Activated naive CD4-positive, alpha-beta T cell treated with Interleukin-2 at 50 U/mL for 16 hours (primary cell): ENCODE measurements at places on chromosomes 12 and 14.

- DNase-seq = no peak
Observed at GRCh38 chr12:27361372-27361771, 28.7 kb downstream of the BMAL2 start.

GRCh38 chr12:70408004-70408790 is 42.1 kb downstream of the KCNMB4 start:
- DNase-seq = no peak

- peak; percentile 70 for DNase-seq
Observed at GRCh38 chr12:51827925-51828818, 20.3 kb downstream of the FIGNL2 start.

DNA sequence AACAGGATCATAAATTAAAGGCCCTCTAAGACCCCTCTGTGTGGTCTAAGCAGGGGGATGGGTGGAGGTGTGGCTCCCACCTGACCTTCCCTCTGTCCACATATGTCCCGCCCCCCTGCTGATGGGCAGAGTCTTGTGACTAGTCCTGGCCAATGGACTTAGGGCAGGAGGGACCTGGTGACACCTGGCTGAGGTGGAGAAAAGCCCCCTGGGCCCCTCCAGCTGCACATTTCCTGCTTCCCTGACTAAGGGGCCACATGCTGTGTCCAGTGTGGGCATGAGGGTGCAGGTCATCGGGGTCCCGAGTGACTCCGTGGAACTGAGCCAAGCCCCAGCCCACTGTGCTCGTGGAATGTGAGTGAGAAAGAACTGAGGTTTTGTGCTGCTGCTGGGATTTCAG is 254.7 kb downstream of the ADGRD1 start:
- no peak for DNase-seq

GRCh38 chr12:77850698-77851097 is 20.0 kb downstream of the NAV3 start:
- no peak for DNase-seq

- DNase-seq = peak; percentile 10
Observed at GRCh38 chr12:402029-402389, 565 bp downstream of the CCDC77 start.

DNA sequence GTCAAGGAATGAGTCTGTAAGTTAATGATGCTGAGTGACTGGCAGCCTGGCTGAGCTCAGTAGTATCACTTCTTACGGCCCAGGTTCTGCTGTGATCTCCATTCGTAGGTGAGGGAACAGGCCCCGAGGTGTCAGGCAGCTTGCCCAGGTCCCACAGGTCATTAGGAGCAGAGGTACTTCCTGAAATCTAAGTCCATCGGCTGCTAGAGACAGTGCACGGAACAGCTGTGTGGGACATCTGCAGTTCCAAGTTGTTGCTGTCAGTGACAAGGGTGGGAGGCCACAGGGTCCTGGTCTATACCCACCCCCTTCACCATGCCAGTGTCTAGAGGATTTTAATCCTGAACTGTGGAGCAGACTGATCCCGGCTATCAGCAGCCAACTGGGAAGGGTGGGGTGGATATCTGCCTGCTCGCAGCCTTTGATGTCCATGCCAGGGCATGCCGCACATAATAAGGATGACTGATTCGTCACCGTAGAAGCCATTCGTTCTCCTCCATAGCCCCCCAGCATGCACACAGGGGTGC is 82.3 kb upstream of the RIN3 start:
- no peak for DNase-seq

DNA sequence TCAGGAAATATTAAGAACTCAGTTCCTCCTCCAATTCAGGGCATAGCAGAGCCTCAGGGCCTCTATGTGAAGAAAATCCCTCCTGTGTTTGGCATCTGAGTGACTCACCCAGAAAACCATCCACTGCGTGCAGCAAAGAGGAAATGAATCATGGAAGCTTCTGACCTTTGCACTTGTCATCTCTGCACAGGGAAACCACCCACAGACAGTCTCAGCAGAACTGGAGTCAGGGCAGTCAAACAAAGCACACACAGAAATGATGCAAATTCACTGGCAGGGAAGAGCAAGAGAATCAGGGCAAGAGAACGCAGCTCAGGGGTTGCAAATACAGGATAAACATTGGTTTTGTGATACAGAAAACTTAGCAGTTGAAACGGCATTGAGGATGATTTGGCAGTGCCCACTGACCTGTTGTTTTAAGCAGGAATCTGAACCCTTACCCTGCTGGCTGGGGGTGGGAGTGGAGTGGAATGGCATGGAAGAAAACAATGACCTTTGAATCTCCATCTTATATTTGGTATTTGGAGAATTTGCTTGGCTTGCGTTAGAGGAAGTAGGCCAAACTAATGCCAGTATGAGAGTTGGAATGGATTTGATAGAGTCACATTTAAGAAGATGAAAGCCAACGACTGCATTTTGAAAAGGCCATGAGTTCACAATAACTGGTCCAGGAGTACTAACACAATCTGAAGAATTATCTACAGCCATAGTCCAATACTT is 53.5 kb downstream of the PHLDA1 start:
- peak; percentile 80 for DNase-seq

DNA sequence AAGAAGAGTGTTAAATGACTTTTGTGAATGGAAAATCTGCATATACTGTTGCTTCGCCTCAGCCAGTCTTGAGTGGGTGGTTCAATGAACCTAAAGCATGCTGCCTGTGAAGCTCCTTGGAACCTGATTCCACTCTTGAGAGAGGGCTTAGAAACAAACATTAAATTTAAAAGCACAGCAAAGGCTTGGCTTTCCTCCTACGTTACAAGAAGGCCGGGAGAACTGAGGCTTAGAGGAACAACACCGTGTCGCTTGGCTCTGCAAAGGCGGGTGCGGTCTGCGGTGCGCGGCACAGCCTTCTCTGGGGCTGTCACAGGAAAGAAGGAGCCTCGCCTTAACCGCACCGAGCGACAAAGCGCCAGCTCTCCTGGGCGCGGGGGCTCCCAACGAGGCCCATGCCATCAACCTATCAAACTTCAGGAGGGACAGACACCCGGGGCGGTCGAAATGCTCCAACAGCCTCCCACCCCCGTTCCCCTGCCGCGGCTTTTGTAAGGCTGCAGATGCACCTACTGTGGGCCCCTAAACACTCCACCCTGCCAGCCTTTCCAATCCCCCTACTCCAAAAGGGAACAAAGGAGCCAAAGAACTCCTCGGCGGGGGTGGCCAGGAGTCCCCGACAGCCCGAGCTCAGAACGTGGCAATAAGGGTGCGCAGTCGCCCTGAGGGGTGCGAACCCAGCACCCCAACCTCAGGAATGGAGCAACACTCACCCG is 729 bp downstream of the OSBPL8 start:
- DNase-seq = peak; percentile 82

DNA sequence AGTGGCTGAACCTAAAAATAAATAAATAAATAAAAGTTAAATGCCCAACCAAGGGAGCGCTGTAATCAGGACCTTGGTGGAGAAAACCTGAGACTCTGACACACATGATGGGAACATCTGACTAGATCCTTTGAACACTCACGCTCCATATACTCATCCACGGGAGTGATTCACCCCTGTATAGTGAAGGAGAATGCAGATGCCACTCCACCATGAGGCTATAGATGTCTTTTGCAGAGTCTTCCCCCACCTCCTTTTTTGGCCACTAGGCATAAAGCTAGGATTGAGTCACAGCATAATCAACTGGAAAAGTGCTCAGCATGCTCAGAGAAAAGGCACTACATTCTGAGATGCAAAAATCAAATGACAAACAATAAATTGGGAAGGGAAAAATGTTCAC is 19.0 kb downstream of the ADAM20 start:
- DNase-seq = no peak

DNA sequence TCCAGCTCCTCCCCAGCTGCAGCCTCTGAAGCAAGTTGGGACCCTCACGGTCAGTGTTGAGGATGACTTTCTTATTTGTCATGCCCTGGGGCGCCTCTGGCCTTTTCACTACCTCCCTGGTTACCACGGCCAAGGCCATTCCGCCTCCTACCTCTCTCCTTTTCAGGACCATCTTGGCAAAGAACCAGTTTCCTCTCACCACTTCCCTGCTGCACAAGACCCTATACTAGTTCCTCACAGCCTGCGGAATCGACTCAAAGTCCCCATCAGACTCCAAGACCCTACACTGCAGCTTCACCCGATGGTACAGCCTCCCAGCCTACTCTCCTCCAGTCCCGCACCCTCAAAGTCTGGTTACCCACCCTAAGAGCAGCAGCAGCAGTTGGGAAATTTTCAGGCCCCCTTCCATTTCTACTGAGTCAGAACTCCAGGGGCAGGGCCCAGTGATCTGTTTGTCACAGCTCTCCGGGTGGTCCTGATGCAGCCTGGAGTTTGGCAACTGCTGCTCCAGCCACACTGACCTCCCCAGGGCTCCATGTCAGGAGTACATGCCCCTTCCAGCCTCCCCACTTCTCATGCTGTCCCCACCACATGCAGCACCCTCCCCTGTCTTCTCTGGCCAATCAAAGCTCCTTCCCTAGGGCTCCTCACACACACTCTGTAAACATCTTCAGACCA is 5.4 kb downstream of the VWF start:
- no peak for DNase-seq

- no peak for DNase-seq
Observed at GRCh38 chr12:108043750-108044533, 85.1 kb upstream of the WSCD2 start.

- DNase-seq = no peak
Observed at GRCh38 chr12:48349471-48349870, 1.2 kb downstream of the ZNF641 start.

GRCh38 chr12:20463913-20464524 is 95.7 kb downstream of the PDE3A start:
- no peak for DNase-seq

GRCh38 chr14:101173698-101174521 is 270.4 kb upstream of the RTL1 start:
- DNase-seq = no peak

DNA sequence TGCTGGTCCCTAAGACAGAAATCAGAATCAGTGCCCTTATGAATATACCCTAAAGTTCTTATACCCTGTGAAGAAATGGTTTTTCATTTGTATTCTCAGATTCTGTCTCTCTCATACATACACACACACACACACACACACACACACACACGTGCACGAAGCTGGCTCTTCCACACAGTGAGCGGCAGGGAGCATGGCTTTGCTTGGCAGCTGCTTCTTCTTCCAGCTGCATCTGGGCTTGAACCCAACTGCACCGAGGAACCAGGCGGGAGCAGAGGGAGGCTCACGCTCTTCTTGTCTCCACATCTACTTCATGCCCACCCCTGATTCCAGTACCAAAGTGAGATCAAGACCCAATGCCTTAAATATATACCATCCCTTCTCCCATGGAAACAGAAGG is 19.4 kb downstream of the GRIN2B start:
- no peak for DNase-seq

DNA sequence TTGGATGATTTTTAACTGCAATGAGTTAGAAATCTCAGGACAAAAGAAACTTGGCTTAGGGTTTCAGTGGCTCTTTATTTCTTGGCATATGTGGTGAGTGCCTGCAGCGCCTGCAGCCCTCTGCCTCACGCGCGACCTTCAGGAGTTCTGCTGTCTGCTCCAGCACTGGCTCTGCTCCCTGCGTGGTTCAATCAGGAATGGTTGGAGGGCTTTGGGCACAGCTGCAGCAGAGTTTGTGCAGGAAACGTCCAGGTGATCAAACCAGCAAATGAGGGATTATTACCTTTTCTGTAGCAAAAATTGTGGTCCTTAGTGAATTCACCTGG is 19.8 kb downstream of the PPM1H start:
- DNase-seq = no peak

DNA sequence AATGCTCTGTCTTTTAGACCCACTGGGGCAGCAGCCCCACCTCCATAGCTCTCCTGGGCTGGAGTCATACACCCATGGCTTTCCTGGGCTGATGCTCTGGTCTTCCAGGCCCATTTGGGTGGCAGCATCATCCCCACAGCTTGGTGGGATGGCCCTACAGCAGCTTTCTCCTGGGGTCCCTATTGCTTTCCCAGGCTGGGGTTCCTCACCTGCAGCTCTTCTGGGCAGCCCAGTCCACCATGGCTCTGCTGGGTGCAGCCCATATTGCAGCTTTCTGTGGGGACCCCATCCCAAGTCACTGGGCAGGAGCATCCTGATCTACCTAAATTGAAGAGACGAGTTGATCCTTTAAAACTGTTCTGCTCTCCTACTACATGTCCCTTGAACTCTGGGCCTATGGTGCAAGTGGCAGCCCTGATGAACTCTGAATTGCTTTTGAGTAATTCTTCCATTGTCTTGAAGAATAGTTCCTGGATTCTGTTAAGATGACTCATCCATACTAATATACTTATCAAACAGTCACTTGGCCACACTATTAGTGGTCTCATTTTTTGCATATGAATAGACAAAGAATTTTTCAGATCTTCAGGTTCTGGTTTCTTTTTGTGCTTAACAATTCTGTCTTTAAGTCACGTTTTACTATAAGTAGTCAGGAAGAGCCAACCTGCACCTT is 390.1 kb downstream of the DPF3 start:
- DNase-seq = no peak

DNA sequence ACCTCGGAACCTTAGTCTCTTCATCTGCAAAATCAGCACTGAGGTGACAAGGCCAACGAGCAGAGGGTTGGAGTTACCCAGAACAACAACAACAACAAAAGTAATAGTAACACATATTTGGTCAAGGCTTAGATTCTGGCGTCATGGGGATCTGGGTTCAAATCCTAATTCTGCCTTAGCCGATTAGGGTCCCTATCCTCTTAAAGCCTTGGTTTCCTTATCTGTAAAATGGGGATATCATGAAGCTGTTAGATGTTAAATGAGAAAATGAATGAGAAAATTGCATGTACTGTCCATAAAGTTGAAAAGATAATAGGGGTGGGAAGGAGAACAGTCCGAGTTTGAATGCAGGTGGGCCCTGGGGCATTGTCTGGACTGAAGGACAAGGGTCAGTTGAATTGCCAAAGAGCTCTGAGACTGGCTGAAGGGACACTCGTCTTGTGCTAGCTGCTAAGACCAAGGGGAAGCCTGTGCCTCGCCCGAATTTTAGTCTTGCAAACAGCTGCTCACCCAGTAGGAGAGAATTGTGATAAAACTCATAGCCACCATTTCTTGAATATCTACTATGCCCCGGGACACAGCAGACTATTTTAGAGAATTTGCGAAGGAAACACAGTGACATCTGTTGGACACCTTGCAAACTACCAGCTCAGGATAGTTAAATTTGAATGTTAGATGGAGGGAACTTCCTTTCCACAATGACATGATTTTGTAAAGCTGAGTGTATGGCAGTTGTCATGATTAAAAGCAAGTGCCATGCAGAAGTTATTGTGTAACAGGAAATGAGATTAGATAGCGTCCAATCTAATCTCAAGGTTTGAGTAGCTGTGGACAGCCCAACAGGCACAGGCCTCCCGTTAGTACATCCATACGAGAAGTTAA is 6.8 kb upstream of the HNF1A start:
- peak; percentile 16 for DNase-seq

GRCh38 chr12:107178776-107179175 is 85.4 kb upstream of the CRY1 start:
- no peak for DNase-seq

GRCh38 chr14:33375786-33376185 is 437.1 kb downstream of the NPAS3 start:
- no peak for DNase-seq

- no peak for DNase-seq
Observed at GRCh38 chr12:29416748-29417147, 35.8 kb upstream of the ERGIC2 start.
